ENCODE measurements at places on chromosomes 2 and 18.

DNA sequence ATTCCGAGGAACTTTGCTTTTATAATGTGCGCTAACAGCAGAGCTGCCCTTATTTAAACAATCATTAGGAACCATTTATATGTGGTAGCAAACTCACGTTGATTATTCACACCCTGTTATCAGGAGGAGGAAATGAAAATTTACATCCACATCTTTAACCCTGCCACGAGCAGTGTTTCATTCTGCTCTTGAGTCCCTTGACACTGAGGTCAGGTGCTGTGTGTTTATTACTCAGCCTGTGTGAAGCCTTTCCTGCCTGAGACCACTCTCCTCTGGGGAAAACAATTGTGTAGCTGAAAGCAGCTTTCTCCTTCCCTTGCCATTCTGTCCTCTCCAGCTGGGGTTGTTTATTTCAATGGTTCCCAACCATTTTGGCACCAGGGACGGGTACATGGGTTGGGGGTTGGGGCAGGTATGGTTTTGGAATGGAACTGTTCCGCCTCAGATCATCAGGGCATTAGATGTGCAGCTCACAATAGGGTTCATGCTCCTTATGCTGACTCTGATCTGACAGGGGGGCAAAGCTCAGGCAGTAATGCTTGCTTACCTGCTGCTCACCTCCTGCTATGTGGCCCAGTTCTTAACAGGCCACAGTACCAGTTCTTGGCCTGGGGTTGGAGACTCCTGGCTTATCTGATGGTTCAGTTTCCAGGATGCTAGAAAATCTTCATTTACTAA lies 651.1 kb downstream of the TDRD15 start:
- no peak for DNase-seq

DNA sequence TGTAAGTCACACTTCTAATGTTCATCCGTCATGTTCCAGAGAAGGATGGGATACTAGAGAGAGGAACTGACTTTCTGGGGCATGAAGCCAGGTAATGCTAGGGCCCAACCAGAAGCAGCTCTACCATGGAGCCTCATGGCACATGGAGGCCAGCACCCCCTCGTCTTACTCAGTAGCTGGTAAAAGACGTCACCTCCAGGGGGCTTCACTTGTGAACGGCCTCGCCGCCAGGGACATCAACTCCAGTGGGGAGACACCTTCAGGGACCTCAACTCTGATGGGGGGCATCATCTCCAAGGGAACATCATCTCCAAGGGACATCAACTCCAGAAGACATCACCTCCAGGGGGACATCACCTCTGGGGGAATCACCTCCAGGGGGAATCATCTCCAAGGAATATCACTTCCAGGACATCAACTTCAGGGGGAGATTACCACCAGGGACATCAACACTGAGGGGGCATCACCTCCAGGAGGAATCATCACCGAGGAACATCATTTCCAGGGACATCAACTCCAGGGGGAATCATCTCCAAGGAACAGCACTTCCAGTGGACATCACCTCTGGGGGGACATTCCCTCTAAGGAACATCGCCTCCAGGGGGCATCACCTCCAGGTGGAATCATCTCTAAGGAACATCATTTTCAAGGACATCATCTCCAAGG lies 168.4 kb downstream of the NDUFA10 start:
- no peak for DNase-seq

- DNase-seq, result no peak
Observed at GRCh38 chr2:73827018-73827417, 1.7 kb upstream of the STAMBP start.

- DNase-seq, result no peak
Observed at GRCh38 chr2:201507725-201508124, 56.2 kb downstream of the STRADB start.

DNA sequence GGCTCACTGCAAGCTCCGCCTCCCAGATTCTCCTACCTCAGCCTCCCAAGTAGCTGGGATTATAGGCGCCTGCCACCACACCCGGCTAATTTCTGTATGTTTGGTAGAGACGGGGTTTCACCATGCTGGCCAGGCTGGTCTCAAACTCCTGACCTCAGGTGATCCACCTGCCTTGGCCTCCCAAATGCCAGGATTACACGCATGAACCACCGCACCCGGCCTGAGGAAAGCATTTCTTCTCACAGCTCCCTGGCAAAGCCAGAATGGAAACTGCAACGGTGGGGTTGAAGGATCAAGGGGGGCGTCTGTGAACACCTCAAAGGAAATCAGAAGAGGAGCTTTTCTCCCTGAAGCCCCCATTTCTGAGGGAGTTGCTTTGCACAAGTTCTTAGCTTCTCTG lies 11.2 kb upstream of the TEX51 start:
- no peak for DNase-seq

GRCh38 chr2:29325544-29325943 lies 210.3 kb downstream of the CLIP4 start:
- DNase-seq, result no peak

- DNase-seq, result no peak
Observed at GRCh38 chr18:30712383-30712782, 330.2 kb downstream of the DSC3 start.

GRCh38 chr2:235095569-235095968 lies 143.8 kb downstream of the SH3BP4 start:
- no peak for DNase-seq

DNA sequence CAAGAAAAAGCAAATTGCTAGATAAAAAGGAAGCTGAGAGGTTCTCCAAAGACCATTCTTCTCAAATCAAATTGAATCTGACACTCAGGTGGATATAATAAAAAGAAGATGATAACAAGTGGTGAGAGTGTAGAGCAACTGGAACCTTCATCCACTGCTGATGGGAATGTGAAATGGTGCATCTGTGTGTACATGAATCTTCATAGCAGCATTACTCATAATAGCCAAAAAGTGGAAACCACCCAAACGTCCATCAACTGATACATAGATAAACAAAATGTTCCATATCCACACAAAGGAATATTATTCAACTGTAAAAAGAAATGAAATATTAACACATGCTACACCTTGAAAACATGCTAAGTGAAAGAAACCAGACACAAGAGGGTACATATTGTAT lies 357.2 kb upstream of the EPHA4 start:
- DNase-seq, result no peak

DNA sequence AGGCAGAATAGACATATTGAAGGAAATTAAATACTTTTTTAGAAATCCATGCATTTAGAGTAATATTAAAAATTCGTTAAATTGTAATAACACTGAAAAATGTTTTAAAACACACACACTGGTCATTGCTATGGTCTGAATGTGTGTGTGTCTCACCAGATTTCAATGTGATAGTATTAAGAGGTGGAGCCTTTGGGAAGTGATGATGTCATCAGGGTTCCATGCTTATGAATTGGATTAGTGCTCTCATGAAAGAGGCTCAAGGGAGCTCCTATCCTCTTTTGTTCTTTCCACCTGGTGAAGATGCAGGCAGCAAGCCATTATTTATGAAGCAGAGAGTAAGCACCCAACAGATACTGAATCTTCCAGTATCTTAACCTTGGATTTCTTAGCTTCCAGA lies 441.8 kb downstream of the CDH2 start:
- no peak for DNase-seq

GRCh38 chr2:62195421-62196277 lies at the start of gene B3GNT2:
B3GNT2 (plus strand) TSS chr2:62196115; CDS start chr2:62222221, 26,106 bp downstream.
- peak; percentile 89 for DNase-seq

- no peak for DNase-seq
Observed at GRCh38 chr2:233501198-233502076, 65.1 kb downstream of the USP40 start.

- peak; percentile 52 for DNase-seq
Observed at GRCh38 chr18:63949068-63949737, at the start of gene HMSD. HMSD (plus strand) TSS chr18:63949301; CDS start chr18:63953456, 4,155 bp downstream.

- DNase-seq, result no peak
Observed at GRCh38 chr2:136020831-136021230, 35.4 kb upstream of the DARS1 start.

DNA sequence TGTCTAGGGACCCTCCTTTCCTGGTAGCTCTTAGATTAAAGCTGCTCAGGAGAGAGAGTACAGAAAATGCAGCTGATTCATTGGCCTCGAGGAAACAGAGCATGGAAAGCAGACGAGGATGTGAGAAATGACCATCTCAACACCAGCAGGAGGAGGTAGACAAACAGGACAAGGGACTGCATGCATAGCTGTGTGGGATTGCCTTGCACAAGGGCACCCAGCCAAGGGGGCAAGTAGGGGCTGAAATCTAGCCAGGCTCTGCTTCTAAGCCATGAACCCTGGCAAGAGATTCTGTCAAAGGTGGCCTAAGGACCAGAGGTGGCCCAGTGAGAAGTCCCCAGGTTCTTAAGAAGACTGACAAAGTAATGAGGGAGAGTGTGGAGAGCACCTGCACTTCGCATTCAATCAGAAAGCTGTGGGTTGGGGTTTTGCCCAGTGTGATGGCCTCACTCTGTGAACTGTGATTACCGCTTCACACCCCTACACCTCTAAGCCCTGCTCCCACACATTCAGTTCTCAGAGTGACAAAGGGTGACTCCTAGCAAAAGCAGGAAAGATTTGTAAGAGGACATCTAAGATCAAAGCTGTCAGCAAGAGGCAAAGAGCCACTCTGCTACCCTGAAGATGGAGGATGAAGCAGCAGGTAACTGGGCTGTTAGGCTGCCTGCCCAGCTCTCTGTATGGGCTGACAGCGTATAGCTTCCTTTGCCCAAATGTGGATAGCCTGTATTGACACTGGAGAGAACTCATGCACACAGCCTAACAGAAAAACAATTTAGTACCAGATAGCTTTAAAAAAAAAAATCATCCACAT lies 151.3 kb upstream of the PELI1 start:
- no peak for DNase-seq

DNA sequence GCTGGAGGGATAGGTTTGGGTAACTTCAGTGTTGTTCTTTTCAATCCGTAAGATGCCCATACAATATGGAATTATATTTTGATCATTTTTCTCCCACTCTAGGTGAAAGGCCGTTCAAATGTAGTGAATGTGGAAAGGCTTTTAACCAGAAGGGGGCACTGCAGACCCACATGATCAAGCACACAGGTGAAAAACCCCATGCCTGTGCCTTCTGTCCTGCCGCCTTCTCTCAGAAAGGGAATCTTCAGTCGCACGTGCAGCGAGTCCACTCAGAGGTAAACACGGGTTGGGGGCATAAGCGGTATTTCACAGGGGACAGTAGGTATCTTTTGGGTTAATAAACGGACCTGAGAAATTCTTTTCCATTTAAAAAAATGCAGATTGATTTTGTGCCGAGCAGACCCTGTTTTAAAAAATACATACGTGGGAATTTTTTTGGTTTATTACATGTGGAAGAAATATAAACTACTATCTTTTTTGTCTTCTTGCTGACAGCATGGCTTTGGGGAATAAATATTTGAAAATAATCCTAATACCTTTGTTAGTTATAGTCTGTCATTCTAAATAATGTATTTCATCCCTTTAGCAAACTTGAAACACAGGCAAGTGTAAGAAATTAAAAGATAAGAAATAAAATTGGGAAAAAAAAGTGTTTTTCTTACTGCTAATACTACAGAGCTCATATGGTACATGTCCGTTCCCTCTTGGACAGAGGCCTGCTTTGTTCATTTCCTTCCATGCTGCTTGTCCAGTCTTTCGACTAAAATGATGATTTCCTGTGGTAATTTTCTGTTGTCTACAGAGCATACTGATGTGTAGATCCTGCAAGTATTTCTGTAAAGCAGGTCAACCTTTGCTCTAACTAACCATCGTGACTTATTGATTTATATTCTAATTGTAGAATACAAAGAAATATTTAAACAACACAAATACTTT lies 53.3 kb downstream of the ZNF236 start:
- peak; percentile 46 for DNase-seq

GRCh38 chr2:120177973-120178372 lies 45.2 kb downstream of the TMEM185B start:
- no peak for DNase-seq

DNA sequence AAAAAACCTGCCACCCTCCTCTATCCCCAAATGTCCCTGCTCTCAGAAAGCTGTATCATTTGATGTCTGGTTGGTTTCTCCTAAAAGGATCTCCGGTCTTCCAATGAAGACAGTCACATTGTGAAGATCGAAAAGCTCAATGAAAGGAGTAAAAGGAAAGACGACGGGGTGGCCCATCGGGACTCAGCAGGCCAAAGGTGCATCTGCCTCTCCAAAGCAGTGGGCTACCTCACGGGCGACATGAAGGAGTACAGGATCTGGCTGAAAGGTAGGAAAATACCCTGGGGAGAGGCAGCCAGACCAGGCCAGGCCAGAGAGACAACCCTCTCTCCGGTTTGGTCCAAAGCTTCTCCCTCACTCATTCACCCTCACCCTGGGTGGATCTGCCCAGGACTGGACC lies 10.3 kb downstream of the SLC14A2 start:
- DNase-seq, result no peak

- no peak for DNase-seq
Observed at GRCh38 chr2:113179446-113180045, 5.8 kb downstream of the PSD4 start.

DNA sequence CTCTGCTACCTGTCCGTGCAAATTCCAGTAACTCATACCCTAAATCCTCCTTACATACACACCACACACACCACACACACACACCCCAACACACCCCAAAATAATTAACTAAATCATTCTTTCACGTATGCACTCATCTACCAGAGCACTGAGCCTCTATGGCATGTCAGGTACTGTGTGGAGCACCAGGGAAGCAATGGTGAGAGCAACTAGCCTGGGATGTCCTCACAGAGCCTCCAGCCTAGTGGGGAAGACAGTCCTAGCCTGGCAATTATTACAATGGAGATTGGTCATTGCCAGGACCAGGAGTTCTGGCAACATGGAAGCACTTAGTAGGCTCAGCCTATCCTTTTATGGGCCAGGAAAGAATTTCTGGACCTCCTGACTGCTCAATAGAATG lies 72.7 kb upstream of the LCLAT1 start:
- DNase-seq, result no peak

- no peak for DNase-seq
Observed at GRCh38 chr18:28594034-28594433, 417.1 kb upstream of the CDH2 start.

GRCh38 chr2:201866643-201867473 lies 60.5 kb downstream of the CDK15 start:
- no peak for DNase-seq

DNA sequence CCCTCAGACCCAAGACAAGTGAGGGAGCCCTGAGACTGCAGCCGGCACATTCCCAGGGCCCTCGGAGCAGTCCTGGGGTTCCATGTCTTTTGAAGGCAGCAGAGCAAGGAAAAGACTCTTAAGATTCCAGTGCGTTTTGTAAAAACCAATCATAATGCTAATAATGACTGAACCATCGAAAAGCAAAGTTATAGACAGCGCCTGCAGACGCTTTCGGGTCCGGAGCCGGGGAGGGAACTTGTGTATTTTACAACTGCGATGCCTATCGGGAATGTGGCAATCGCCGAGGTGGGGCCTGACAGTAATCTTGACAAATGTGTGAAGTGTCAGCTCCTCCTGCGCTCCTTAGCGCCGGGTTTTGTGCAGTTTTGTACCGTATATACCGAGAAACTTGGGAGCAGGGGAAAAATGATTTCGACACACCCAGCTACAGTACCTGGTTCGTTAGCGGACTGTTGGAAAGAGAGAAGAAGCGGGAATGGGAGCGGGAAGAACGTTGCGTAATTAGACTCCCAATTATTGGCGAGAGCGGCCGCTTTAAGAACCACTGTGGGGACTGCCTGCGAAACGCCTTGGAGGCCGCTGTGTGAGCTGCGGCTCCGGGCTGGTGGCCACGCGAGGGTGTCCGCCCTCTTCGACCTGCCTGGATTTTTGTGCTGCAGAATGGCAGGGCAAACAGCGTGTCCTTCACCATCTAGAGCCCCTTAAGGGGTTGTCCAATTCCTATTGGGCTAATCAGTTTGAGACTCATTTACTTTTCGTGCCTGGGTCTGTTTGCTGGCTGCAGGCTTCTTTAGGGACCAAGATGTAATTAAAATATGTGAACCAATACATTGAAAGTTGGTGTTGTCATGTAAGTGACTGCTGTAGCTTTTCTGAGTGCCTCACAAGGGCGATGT lies 2.4 kb downstream of the EPAS1 start:
- no peak for DNase-seq

- no peak for DNase-seq
Observed at GRCh38 chr2:145760781-145761649, 1241.1 kb upstream of the ZEB2 start.
